ENCODE measurements at places on chromosomes 6 and 20.

GRCh38 chr20:57743450-57744095 is 33.8 kb upstream of the PMEPA1 start:
- DNase-seq, result no peak

DNA sequence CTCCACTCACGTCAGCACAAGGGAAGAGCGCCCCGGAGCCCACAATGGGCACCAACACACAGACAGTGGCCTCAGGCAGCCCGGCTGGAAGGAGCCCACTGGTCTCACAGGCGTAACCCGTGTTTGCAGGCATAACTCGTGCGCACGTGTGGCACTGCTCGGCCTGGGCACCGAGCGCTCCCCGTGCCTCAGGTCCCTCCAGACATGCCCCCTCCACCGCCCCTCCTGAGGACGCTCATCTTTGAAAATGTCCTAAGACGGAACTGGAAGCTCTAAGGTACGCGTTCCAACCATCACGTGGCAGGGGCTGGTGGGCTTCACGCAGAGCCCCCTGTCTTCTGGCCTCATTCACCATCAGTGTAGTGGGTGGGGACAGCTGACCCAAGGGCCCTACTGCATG is 44.6 kb downstream of the SSR1 start:
- DNase-seq, result no peak

- no peak for DNase-seq
Observed at GRCh38 chr6:134589512-134589911, 271.6 kb upstream of the SGK1 start.

- DNase-seq, result no peak
Observed at GRCh38 chr6:87755708-87756671, 54.0 kb upstream of the AKIRIN2 start.

- DNase-seq, result no peak
Observed at GRCh38 chr6:139530561-139530960, 156.1 kb upstream of the CITED2 start.

GRCh38 chr6:24245275-24245674 is 112.6 kb downstream of the DCDC2 start:
- DNase-seq, result no peak

GRCh38 chr6:151993364-151993763 is 185.9 kb downstream of the ESR1 start:
- no peak for DNase-seq

DNA sequence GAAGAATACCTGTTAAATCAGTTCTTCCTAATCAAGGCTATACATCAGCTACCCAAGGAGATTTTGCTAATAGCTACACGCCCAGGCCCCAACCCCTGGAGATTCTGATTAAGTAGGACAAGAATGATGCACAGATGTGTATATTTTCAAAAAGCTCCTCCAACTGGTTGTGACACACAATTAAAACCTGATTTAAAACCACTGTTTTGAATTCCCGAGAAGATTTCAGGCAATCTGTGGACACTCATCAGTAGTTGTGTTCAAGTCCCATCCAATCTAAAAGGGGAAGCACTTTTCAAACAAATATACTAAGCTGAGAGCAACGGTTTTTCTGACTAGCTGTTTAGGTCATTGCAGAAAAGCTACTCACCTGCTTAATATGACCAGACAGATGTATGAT is 118.9 kb upstream of the NHSL1 start:
- no peak for DNase-seq

DNA sequence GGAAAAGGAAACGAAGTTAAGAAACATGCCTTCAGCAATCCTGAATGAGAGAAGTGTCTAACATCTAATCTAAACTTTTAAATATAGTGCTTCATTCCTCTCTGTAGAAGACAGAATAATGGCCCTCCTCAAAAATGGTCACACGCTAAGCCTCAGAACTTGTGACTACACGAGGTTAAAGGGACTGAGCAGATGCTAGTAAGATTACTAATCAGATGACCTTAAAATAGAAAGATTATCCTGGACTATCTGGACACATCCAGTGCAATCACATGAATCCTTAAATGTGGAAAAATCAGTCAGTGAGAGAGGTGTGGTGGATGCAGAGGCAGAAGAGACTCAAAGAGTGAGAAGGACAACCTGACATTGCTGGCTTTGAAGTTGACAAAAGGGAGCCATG is 126.1 kb downstream of the TBX18 start:
- no peak for DNase-seq

DNA sequence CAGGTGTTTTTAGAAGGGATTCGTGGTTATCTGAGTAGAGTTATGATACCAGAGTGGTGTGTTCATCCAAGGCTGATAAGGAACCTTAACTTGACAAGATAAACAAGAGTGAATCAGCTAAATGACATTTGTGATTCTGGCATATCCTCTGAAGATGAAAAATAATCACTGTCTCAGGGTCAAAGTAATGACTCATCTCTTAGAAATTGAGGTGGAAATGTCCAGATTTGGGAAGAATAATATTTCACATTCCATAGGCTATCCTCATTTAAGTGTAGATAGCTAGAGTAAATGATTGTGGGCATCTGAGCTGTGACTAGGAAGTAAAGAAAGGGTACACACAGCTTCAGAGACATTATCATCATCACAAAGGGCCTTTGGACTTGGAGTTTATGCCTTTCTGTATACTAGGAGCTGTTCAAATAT is 255.7 kb downstream of the GJA1 start:
- no peak for DNase-seq

- no peak for DNase-seq
Observed at GRCh38 chr20:17896771-17897369, 71.7 kb downstream of the SNX5 start.

GRCh38 chr20:50478162-50478990 is 31.8 kb upstream of the PTPN1 start:
- DNase-seq, result peak; percentile 32

GRCh38 chr20:34558320-34559218 is at the start of gene MAP1LC3A:
Gene MAP1LC3A (plus strand): TSS chr20:34558718. CDS start chr20:34558869, 151 bp downstream.
- DNase-seq, result peak; percentile 88

GRCh38 chr6:5416250-5416649 is 154.9 kb downstream of the FARS2 start:
- DNase-seq, result no peak

DNA sequence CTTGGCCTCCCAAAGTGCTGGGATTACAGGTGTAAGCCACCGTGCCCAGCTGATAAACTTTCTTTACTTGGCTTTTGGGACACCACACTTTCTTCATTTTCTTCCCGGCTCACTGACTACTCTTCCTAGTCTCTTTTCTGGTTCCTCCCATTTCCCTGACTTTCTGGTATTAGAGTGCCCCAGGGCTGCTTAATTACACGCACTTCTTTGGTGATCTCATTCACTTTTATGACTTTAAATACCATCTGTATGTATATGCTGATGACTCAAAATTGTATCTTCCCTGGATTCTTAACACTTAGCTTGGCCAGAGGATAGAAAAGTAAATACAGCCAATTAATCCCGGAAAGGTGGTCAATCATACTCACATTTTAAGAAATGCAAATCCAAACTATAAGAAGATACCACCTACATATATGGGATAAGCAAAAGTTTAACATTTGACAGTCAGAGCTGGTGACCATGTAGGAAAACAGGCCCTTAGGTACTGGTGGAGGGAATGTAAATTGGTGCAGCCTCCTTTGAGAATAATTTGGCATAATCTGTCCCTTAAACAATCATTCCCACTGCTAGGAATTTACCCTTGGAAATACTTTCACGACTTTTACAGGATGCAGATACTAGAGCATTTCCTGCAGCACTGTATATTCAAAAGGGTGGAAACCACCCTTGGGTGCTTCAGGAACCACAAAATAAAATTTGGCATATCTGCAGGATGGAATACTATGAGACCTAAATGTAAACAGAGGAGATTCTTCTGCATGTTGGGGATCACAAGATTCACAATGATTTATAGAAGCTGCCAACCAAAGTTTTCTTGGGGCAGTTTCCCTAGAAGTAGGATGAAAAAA is 9.4 kb upstream of the NANP start:
- DNase-seq, result no peak

DNA sequence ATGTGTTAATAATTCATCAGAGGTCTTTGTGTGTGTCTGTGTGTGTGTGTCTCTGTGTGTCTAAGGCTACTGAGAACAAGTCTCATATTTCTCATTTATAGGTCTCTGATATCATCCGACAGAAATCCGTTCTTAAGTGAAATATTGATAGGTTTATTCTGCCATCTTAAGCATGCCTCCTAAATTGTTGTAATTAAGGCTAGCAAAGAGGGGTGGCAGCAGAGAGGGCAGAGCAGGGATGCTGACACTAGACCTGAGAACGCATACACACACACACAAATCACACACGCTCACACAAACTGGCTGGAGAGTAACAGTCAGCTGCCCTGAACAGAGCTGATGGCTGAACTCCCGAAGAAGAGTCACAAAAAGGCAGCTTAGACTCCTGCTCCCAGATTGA is 84.9 kb upstream of the LRFN2 start:
- DNase-seq, result no peak

DNA sequence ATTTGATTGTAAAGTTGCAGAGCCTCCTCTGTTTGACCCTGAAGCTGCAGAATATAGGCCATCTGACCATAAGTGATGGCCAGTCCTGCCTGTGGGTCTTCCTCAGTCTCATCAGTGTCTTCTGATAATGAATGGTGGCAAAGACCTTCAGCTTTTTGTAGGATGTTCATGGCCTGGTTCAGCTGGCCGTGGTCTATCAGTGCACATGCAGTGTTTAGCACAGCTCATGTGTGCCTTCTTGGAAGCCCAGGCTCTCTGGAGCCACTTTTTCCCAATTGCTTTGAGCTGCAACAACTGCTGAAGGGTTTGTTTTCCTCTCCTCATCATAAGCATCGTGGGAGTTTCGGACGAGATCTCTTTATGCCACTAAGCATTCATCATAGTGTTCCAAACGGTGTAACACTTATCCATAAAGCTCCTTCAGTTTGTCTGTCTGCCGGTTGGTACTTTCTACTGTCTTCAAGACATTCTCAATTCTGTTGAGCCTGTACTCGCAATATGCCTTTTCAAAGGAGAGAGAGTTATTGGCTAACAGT is 70.1 kb upstream of the TULP4 start:
- DNase-seq, result no peak

DNA sequence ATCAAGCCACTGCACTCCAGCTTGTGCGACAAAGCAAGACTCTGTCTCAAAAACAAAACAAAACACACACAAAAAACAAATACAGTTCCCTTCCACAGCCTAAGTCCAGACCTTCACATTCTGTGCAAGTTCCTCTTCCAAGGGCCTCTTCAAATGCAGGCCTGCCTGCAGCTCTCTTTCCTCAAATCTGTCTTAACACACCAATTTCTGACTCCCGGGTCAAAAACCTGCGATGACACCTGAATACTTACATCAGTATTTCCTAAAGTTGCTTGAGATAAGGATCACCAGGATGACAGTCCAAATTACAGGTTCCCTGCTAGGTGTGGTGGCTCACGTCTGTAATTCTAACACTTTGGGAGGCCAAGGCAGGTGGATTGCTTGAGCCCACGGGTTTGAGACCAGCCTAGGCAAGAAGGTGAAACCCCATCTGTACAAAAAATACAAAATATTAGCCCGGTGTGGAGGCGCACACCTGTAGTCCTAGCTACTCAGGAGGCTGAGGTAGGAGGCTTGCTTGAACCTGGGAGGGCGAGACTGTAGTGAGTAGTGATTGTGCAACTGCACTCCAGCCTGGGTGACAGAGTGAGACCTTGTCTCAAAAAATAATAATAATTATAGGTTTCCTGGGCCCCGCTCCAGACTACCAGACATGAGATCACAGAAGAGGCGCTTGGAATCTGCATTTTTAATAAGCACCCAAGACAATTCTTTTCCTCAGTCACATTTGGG is 8.8 kb upstream of the PARD6B start:
- DNase-seq, result no peak

DNA sequence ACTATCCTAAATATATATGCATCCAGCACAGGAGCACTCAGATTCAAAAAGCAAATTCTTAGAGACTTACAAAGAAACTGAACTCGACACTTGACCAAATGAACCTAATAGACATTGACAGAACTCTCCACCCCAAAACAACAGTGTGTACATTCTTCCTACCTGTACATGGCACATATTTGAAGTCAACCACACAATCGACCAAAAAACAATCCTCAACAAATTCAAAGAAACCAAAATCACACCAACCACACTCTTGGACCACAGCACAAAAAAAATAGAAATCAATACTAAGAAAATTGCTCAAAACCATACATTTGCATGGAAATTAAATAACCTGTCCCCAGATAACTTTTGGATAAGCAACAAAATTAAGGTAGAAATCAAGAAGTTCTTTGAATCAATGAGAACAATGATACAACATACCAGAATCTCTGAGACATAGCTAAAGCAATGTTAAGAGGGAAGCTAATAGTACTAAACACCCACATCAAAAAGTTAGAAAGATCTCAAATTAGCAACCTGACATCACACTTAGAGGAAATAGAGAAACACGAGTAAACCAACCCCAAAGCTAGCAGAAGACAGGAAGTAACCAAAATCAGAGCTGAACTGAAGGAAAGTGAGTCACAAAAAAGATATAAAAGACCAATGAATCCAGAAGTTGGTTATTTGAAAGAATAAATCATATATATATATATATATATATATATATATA is 12.5 kb upstream of the TREM1 start:
- no peak for DNase-seq

DNA sequence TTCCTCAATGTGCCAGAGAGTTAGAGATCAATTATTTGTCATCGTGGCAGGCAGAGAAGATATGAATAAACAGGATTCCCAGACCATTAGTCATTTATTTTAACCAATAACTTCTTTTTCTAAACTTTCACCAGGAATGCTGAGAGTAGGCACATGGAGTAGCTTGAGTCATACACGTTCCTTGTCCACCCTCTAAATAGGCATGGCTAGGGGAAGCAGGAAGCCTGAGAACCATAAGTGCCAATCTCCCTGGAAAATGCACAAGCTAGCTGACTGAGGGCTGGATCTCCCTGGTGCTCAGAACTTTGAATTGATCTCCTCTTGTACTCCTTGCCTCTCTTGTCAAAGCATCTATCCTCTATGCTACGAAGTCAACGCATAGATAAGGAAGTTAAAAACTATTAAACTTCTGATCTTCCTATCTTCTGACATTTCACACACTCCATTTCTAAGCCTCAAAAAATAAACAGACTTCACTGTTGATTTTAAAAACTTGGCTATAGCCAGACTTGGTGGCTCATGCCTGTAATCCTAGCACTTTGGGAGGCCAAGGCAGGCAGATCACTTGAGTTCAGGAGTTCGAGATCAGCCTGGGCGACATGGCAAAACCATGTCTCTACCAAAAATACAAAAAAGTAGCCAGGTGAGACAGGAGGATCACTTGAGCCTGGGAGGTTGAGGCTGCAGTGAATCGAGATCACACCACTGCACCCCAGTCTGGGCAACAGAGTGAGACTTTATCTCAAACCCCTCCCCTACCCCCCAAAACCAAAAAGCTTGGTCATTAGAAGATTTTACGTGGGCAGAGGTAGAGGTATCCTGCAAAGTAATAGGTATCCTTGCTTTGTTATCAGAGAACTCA is 11.8 kb downstream of the ADTRP start:
- no peak for DNase-seq

All from stimulated activated CD8-positive, alpha-beta memory T cell treated with anti-CD3 and anti-CD28 coated beads, Interleukin-7, amount 100 ng/mL, for 1 hour (primary cell).